ENCODE measurements at places on chromosomes 12 and 14. TPM values are rescaled to one million over a fixed set of nuclear protein-coding genes. Genes with fewer than 3 reads are reported as not detected.

The EML1 gene
- 3.6 TPM for total RNA-seq

The NOXRED1 gene
- total RNA-seq: 0.82 TPM

The TEX22 gene
- 1.4 TPM for total RNA-seq

The GPRC5A gene
- 234 TPM for total RNA-seq

The NPFF gene
- not detected for total RNA-seq

The KLRK1 gene
- total RNA-seq: 1.6 TPM

The TAPBPL gene
- 44.9 TPM for total RNA-seq

The TC2N gene
- total RNA-seq: 67.6 TPM

The HHIPL1 gene
- 0.93 TPM for total RNA-seq

The KCNC2 gene
- not detected for total RNA-seq

The ESPL1 gene
- 9.6 TPM for total RNA-seq
